ENCODE measurements at places on chromosomes 5 and 9.

GRCh38 chr9:128049843-128050242 lies 17.3 kb downstream of the NAIF1 start:
- no peak for DNase-seq

GRCh38 chr5:30802961-30803705 lies 390.4 kb upstream of the CDH6 start:
- DNase-seq, result no peak

- peak; percentile 68 for DNase-seq
Observed at GRCh38 chr5:151223447-151224264, at the start of gene CCDC69. TSS of gene CCDC69 (minus strand) at chr5:151224092. CDS start at chr5:151223970, 122 bp downstream.

DNA sequence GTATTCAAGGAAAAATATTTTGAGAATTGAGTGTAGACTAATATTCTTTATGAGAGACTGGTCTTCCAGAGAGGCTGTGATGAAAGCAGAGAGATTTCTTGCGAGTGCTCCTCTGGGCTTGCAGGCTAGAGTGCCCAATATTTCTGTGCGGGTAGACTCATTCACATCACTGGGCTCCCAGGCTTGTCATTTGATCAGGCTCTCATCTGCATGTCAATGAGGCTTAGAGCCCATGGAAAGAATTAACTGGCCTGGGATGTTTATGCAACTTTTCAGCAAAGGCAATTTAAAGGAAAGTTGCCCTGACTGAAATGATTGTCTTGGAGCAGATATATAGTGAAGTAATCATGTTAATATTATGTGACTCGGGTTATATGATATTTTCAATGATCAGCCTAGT lies 42.3 kb downstream of the SNCAIP start:
- DNase-seq, result no peak

- DNase-seq, result no peak
Observed at GRCh38 chr9:100641166-100641565, 63.3 kb downstream of the CAVIN4 start.

Data from head of caudate nucleus (tissue), 42 donors.